ENCODE measurements at places on chromosomes 6 and 20.

DNA sequence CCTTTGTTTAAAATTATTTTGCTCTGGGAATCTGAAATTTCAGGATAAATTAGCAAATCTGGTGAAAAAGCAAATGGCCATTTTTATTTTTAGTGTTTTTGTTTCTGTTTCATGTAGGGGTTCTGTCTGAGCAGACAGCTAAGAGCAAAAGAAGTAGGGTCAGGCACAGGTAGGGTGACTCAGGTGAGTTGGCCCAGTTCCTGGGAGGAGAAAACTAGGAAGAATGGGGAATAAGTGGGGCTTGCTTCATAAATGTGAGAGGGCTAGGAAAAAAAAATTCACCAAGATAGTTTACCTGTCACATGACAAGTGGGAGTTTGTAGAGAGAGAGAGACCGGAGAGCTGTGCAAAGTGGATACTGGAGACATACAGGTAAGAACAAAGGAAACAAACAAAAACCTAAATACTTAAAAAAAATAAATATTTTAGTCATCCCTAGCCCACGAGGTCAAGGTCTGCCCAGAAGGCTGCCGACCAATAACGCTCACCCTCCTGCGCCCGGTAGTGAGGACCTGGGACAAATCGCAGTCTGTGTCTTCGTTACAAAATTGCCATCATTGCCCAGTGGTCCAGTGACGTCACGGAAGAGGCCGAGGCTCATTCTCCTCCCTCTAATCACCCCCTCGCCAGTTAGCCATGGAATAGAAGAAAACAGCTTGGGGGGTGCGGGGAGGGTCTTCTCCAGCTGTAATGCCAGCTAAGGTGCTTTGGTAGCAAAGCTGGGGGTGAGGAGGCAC, 2.3 kb downstream of the THBD start:
- DNase-seq = no peak

DNA sequence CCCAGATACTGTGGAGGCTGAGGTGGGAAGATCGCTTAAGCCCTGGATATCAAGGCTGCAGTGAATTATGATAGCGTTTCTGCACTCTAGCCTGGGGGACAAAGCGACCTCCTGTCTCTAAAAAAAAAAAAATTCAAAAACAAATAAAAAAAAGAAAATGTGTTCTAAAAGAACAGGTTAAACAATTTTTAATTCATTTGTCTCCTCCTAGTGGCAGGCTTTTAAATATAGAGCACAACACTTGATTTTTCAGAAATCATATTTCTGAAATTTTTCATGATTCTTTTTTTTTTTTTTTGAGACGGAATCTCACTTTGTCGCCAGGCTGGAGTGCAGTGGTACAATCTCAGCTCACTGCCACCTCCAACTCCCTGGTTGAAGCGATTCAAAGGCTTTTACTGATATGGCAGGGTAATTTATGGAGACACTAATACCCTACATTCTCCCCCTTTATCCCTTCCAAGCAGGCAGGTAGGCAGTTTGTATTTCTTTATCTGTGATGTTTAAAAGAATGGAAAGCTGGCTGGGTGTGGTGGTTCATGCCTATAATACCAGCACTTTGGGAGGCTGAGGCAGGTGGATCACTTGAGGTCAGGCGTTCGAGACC, 8.7 kb upstream of the GTF3C6 start:
- no peak for DNase-seq

- DNase-seq = no peak
Observed at GRCh38 chr20:23291575-23292240, 58.9 kb upstream of the NXT1 start.

DNA sequence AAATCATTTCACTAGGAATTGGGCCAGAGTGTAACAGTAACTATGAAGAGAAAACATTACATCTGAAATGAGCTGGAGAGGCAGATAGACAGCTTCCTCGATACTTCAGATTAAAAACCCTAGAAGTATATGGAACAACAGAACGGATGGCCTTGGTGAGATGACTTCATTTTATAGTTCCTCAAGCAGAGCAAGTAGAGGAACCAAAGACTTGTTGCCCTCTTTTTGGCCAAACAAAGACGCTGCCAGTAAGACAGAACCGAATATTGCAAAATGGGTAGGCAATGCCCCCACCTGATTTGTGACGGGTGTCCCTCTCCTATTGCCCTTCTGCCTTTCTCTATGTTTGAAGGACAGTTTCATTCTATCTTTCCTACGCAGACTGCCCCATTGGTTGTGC, 53.5 kb downstream of the AGPAT4 start:
- DNase-seq = no peak

GRCh38 chr20:55530763-55531162, 474.6 kb downstream of the CBLN4 start:
- no peak for DNase-seq

DNA sequence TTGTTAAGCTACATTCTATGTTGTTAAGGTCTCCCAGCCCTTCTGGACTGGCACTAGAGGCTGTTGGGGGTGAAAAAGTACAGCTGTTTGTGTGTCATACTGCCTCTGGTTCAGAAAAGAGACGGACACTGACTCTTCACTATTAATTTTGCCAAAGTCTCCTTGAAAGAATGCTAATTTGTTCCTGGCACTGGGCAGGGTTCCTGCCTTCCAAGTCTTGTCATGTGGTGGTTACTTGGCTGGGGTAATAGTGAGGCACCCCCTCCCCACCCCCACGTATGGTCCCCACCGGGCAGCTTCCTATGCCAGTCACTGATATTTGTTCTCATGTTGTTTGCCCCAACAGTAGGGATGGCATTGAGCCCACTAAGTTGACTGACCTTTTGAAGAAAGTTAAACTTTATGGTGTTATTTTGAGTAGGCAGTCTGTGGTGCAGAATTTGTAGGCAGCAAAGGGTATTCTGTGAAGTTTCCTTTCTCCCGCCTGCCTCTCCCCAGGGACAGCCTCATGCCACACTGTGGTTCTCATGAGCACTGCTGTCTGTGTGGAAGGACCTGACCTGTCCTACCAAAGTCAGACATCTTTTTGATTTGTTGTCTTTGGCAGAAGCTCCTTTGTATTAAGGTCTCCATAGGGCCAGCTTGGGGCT, 8.7 kb downstream of the CDS2 start:
- no peak for DNase-seq

GRCh38 chr20:4574356-4574690, 147.4 kb upstream of the PRND start:
- DNase-seq = no peak

DNA sequence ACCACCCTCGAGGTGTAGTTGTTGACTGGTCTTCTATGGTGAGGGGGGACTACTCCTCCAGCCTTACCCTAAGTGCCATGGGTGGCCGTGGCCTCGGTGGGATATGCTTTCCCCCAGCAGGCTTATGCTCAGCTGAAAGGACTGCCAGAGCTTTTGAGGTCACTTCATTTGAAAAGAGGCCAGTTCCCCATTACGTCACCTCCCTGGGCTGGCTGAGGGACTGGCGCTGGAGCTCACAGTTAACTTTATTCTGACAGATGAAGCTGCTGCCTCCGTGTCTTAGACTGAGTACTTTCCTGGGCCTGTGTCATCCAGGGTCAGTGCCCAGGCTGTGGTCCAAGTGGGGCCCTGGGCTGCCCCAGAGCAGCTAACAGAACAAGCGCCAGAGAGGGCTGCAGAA, 42.8 kb upstream of the PCMTD2 start:
- DNase-seq = no peak

GRCh38 chr20:43590036-43590391, 723 bp upstream of the IFT52 start:
- no peak for DNase-seq

DNA sequence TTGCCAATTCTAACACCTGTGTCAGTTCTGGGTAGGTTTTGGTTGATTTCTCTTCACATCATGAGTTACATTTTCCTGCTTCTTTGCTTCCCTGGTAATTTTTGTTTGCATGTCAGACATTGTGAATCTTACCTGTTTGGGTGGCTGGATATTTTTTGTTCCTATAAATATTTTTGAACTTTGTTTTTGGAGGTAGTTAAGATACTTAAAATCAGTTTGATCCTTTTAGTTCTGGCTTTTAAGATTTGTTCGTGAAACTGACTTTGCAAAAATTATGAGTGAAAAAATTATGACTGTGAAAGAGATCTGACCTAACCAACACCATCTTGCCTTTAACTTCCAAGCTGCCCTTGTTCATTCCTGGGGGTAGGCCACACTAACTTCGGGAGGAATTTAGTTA, 69.5 kb downstream of the BCAS1 start:
- DNase-seq = no peak

- DNase-seq = no peak
Observed at GRCh38 chr6:167802339-167802738, 24.4 kb upstream of the AFDN start.

DNA sequence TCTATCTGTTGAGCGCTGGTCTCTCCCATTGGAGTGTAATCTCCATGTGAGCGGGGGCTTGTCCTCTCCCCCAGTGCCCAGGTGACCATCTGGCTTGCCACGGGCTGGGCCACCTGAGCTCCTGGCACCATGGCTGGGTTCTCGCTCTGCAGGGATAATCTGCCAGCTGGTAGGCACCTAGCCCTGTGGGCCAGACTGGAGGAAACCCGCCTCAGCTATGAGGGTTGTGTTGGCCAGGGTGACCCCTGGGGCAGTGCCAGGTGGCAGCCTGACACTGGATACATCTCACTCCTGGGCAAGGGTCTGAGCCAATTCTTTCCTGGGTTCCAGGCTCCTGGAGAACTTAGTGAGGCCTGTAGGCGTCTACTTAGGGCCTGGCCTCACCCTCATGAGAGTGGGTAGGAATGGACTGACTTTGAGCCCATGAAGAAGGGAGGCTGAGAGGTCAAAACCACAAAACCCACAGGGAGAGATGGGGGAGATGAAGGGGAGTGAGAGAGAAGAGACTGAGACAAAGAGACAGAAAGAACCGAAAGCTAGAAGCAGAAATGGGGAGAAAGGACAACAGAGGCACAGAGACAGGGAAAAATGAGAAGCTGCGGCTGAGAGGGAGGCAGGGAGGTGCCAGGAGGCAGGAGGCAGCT, 5.8 kb upstream of the SLC52A3 start:
- DNase-seq = no peak

DNA sequence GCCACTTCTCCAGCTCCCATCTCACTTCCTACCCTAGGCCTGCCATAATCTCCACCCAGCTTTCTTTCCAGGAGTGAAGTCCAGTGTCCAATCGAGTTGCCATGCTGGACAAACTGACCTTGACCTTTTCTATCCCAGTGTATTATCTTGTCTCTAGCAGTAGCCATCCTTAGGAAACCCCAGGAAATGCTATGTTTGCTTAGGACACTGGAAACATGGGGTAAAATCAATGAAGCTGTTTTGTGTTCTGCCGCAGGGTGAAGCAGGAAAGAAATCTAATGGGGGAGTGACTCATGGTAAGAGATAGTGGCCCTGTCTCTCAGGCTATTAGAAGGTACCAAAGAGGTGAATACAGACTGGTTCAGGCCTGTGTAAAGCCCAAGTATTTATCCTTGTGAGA, 1110.1 kb upstream of the FLRT3 start:
- DNase-seq = no peak

DNA sequence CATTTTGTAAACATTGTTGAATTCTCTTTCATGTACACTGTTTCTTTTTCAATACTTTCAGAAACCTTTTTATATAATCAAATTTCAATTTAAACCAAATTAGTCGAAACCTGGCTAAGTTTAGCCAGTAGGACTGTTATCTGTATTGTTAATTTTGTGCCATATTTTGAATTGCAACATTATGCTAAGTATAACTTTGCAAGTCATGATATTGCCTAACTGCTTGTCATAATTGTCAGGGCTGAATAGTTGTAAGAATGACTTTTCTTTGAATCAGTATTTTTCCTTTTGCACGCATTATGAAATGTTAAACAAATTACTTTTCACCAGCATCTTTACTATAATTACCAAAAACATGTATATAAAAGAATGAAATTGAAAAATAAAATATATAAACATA, 82.7 kb downstream of the SAMD3 start:
- no peak for DNase-seq

DNA sequence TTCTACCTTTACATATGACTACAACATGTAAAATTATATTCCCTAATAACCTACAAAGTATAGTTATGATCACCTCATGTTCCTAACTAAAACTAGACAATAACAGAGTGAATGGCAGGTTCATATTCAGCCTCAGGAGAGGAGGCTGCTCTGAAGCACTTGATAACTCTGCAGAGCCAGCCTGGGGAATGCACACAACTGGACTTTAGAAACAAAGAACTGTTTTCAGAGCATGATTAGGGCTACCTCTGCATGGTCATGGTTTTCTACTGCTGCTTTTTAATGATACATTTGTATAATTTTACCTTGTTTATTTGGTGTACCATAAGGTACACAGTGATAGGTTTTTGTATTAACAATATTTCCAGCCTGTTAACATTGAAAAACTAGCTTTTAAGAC, 50.3 kb downstream of the TRPC4AP start:
- DNase-seq = no peak

- DNase-seq = no peak
Observed at GRCh38 chr20:60107621-60108390, 149.6 kb downstream of the CDH26 start.

GRCh38 chr6:157840776-157841175, 17.7 kb downstream of the SNX9 start:
- no peak for DNase-seq

DNA sequence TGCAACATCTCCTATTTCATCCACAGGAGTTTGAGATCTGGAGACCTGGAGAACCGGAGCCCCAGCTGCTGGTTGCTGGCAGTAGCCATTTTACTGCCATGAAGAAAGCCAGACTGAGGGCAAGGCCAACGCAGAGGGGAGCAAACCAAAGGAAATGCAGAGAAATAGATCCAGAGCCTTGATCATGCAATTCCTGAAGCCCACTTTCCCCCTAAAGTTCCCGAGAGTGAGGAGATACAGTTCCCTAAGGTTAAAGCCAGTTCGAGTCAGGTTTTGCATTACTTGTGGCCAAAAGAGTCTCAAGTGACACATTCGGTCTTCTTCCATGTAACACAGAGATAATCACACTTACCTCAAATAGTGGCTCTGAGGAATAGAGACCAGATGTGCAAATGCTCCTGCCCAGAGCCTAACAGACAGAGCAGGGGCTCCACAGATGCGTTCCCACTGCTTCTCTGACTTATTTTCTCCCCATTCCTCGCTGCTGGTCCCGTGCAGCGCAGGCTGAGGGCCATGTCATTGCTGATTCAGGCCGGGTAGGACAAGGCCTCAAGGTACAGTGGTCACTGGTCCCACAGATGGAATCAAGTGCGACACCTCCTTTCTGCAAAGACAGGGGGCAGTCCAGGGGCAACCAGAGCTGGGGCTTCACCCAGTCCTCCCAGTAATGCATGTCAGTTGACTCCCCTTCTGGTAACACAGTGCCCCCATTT, 35.1 kb upstream of the NFATC2 start:
- no peak for DNase-seq

GRCh38 chr6:143961886-143962878, 45.9 kb downstream of the PLAGL1 start:
- no peak for DNase-seq

DNA sequence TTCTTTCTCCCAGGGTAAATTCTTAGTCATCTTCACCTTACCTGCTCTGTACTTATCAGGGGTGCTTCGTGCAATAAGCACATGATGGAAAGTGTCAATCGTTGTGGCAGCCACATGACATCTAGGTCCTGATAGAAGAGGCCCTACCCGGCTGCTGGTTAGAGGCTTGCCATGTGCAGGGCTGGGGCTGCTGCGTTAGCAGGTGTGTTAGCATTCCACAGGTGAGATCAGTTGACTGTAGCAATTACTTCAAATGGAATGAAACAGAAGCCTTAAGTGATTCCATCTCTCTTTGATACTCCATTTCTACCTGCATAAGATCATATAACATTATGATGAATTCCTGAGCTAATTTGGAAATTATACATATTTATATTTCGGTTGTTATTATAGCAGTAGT, 127.0 kb downstream of the UST start:
- no peak for DNase-seq

Measured in T-helper 22 cell (primary cell).